ENCODE measurements at places on chromosomes 3 and 15.

GRCh38 chr3:159069091-159069490 lies 267.2 kb downstream of the MFSD1 start:
- no peak for DNase-seq

- DNase-seq = no peak
These were observed 52.7 kb downstream of the SACM1L start for GRCh38 chr3:45741742-45742460.

DNA sequence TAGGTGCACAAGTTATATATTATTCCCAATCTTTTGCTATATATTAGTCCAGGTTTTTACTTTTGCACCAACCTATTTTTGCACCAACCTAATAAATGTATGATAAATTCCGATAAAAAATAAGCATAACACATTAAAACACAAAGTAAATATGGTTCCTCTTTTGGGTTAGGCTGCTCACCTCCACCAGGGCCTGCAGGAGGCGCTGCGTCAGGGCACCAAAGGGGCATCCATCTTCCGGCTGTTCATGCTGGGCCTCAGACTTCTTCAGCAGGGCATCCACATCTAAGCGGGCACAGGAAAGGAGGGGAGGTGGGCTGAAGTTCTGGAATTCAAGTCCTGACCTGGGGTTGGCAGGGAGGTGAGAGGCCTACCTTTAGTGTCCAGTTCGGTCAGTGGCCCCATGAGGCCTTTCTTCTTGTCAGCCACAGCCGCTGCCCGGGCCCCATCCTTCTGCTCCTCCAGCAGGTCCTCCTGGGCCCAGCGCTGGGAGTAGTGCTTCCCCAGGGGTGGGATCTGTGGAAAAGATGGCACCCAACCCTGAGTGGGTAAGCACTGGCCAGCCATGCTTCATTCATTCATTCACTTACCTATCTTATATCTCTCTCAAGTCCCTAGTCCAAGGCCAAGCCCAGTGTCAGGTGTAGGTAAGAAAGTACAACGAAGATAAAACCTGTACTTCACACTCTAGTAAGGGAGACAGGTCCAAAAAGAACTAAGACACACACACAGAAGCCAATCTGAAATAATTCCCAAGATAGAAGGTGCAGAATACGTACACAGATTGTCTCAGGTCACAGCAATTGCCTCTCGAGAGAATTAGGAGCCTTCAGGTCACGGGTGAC lies 5.2 kb downstream of the TADA3 start:
- DNase-seq = no peak

DNA sequence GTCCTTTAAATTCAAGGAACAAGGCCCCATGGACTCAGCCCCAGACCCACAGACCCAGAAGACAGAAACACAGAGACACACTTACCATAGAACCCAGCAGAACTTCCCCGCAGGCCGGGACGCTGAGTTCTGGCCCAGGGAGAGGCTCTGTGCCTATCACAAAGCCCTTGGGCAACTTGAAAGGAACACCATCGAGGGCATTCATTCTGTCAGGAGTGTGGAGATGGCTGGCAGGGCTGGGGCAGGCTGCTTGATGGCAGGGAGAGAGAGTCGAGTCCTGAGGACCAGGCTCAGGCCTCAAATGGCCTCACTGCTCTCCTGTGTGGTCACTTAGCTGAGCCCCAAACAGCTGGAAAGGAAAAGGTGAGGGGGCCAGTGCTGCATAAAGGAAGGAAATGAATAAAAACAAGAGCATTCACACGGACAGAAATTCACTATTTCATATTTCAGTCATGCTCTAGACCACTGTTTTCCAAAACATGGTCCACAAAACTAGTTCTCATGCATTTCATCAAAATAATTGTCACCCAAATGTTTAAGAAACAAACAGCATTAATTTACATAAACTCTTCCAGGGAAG lies 8.9 kb downstream of the UBAP1L start:
- DNase-seq = no peak

- no peak for DNase-seq
These were observed 353.9 kb upstream of the LMCD1 start for GRCh38 chr3:8147711-8148110.

GRCh38 chr3:110656394-110657025 lies 415.1 kb upstream of the NECTIN3 start:
- no peak for DNase-seq

GRCh38 chr3:50890688-50891344 lies 216.1 kb downstream of the DOCK3 start:
- DNase-seq = no peak

GRCh38 chr3:13525827-13526625 lies 22.9 kb upstream of the FBLN2 start:
- no peak for DNase-seq

DNA sequence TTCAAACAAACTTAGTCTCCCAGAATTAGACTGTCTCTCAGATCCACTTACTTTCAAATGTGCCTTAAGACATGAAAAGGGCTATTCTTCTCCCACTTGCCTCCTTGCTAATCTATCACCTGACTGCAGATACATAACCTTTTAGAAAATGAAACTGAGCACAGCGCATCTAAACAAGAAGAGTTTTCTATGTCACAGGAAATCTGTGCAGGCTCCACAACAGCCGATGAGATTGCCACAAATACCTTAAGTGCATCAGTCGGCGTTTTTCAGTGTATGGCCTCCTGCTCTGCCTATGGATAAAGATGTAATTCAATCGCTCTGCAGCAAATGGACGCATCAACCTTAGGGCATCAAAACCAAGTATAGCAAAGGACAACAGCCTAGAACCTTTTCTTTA lies 544.2 kb downstream of the FOXP1 start:
- DNase-seq = peak; percentile 45

- DNase-seq = no peak
These were observed 63.3 kb downstream of the KLHL6 start for GRCh38 chr3:183491923-183492848.

DNA sequence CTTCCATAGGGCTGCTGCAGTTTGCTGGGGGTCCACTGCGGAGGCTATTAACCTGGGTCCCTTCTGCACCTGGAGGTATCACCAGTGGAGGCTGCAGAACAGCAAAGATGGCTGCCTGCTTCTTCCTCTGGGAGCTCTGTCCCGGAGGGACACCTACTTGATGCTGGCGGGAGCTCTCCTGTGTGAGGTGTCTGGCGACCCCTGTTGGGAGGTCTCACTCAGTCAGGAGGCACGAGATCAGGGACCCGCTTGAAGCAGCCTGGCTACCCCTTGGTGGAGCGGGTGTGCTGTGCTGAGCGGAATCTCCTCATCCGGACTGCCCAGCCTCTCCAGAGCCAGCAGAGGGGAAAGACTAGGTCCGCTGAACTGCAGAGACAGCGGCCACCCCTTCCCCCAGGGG lies 56.0 kb upstream of the CTXND1 start:
- DNase-seq = no peak

GRCh38 chr3:136637176-136637575 lies 115.0 kb downstream of the STAG1 start:
- DNase-seq = no peak

DNA sequence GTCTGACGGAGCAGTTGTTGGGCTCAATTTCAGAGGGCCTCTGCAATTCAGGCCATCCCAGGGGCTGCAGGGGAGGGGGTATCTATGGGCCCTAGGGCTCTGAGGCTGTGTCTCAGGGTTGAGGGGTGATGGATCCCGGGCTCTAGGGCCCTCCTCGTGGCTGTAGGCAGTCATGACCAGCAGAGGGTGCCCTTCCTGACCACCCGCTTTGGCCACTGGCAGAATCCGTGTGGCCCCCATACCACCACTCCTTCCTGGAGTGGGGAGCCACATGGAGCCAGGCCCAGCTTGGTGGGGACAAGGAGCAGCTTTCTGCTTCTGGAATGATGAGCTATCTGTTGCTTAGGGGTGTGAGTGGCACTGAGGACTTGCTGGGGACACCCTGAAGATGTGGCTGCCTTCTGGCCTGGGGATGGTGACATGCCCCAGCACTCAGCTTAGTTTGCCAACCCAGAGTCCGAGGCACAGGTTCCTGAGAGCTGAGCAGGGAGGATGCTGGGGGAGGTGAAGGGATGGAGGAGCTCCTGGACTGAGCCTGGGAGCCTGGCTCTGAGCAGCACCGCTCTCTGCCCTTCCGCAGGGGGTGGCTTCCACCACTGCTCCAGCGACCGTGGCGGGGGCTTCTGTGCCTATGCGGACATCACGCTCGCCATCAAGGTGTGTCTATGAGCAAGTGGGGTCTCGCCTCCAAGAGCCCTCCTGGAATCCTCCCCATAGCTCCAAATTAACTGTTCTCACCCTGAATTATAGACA lies 20.2 kb downstream of the HDAC11 start:
- no peak for DNase-seq

- DNase-seq = no peak
These were observed 48.0 kb upstream of the C15orf61 start for GRCh38 chr15:67472957-67473356.

DNA sequence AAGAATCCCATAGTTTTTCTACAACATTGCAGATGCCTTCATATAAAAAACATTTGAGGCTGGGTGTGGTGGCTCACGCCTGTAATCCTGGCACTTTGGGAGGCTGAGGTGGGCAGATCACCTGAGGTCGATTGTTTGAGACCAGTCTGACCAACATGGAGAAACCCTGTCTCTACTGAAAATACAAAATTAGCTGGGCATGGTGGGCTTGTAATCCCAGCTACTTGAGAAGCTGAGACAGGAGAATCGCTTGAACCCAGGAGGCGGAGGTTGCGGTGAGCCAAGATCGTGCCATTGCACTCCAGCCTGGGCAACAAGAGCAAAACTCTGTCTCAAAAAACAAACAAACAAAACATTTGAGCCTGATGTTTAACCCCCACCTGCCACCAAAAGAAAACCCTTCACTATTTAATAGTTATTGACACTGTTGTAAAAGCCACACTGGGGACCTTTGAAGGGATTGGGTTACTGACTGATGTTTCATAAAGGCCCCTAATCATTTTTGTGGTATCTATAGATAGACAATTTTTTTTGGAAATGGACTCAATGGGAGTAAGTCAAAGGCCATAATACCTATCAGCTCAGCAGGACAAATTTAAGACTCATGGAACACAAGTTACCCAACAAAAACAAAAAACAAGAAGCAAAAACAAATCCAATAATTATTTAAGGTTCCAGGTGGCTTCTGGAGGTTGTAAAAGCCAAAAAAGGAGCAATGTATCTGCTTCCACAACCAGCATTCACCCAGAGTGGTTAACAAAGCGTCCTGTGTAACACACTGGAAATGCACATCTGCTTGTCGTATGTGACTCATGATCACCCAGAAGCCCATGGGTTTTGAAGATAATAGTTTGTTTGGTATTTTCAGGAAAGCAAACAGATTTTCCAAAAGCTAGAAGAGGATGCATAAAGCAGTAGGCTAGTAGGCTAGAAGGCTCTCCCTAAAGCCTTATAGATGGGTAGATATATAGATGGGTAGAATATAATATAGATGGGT lies 41.2 kb downstream of the CDCP1 start:
- no peak for DNase-seq

- DNase-seq = no peak
These were observed 42.5 kb downstream of the MCTP2 start for GRCh38 chr15:94273826-94274225.

DNA sequence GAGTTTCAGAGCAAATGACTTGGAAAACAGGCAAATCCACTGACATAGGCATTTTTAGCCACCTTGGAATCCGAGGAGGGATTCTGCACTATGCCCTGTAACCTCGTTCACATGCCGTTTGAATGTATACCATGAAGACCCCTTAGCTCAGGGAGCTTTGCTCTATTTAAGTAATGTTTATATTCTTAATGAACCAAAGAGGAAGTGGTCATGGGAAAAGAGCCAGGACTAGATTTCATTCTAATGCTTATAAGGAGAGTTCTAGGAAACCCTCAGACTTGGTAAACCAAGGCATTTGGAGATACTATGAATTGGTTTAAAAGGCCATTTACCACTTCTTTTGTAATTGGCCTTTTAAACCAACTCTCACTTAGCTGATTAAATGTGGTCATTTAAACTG lies 178.9 kb downstream of the IGF1R start:
- no peak for DNase-seq

- DNase-seq = no peak
These were observed 34.7 kb downstream of the FOXP1 start for GRCh38 chr3:71548705-71549384.

- no peak for DNase-seq
These were observed 18.7 kb upstream of the RAD54L2 start for GRCh38 chr3:51519848-51520247.

- DNase-seq = no peak
These were observed 52.9 kb upstream of the ICE2 start for GRCh38 chr15:60531801-60532200.

GRCh38 chr3:47102081-47102600 lies 61.8 kb downstream of the SETD2 start:
- no peak for DNase-seq

DNA sequence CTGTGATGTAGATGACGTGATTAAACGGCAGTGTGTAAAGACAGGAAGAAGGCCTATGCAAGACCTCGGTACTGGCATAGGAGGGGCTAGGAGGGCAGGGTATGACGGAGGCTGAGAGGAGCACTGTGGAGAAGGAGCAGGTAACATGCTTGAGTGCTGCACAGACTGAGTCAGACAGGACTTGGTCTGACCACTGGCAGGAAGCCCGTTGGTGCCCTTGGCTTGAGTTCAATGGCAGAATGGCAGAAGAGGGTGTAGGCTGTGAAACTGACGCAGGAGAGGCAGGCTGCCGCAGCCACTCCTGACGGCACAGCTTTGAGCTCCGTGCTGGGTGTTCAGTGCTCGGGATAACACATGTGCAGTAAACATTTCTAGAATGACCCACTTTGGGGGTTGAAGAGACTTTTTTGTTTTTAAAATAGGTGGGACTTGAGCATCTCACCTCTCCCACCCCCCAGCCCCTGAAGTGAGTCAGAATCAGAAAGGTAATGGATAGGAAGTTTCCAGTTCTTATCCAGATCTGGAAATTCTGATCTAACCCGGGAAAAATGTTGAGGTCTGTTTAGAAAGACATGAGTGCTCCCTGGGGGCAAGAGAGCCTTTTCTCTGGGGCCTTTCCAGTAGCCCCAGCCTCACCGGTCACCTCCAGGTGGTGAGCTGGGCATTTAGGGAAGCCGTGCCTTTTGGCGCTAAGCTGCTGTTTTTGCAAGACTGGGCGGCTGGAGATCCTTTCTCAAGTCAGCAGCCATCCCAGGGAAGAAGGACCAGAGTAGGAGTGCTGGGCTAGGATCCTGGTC lies 126.4 kb downstream of the RPLP1 start:
- DNase-seq = no peak

DNA sequence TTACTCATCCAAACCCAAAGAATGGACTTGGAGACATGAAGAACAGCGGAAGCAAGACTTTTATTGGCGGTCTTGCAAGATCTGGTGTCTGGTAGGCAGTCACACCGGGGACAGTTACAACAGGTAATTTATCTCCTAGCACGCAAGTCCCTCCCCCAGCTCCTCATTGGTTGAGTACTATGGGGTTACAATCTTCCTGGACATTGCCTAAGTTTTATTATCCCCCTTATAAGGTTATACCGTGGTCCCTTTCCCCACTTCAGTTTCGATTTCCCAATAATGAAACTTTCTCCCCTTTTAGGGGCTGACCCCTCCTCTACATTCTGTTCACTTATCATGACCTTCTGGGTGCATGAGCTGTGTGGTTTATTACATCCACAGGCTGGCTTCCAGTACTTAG lies 18.7 kb downstream of the ARL8B start:
- no peak for DNase-seq

- DNase-seq = no peak
These were observed 390.7 kb downstream of the EFHB start for GRCh38 chr3:19543212-19543841.

GRCh38 chr3:161890147-161890625 lies 393.6 kb downstream of the OTOL1 start:
- no peak for DNase-seq

GRCh38 chr3:65785065-65785645 lies 253.6 kb downstream of the MAGI1 start:
- DNase-seq = peak; percentile 2

- DNase-seq = no peak
These were observed 5.0 kb downstream of the MYO5A start for GRCh38 chr15:52523647-52524046.

Data from CD4-positive, alpha-beta T cell treated with Interleukin-21 for 1 hour (primary cell).